ENCODE measurements at places on chromosomes 1 and 21.

DNA sequence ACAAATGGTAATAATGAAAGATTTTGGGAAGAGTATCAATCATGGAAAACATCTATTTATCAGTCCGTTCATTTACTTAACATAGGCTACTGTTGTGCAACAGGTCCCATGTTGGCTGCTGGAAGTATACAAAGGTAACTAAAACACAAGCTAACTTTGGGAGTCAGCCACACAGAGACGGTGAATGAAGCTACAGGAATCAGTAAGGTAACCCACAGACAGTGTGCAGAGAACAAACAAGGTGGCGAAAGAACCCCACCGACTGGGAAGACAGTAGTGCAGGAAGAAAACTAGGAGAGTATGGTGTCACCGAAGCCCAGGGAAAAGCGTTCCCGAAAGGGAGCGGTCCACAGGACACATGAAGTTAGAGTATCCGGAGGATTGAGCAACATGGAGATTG, 342.3 kb downstream of the SMYD3 start:
- DNase-seq, result no peak

DNA sequence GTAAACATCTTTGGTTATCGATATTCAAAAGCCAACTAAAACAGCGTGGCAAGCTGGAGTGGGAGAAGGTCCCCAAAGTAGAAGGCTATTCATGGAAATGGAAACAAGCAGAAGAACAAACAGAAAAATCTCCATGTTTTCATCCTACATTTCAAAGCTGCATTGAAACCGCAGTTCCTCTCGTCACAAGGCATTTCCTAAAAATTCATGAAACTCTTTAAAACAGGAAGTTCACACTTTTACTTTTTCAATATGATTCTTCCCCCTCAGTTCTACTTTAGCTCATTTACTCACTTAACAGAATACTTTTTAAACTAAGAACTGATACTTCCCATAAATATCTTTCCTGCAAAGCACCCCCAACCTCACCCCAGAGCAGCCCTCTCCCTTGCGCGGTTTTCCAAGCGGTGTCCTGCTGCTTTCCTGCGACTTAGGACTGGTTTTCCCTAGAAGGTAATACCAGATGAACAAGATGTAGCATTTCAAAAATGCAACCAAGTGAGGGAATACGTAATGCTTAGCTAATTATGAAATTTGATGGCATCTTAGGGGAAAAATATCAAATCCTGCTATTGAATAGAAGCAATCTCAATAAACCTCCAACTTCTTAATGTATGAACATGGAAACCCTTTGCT, 228.3 kb upstream of the PKN2 start:
- DNase-seq, result no peak

- DNase-seq, result no peak
Measured at GRCh38 chr1:232969799-232970198, 19.4 kb downstream of the NTPCR start.

DNA sequence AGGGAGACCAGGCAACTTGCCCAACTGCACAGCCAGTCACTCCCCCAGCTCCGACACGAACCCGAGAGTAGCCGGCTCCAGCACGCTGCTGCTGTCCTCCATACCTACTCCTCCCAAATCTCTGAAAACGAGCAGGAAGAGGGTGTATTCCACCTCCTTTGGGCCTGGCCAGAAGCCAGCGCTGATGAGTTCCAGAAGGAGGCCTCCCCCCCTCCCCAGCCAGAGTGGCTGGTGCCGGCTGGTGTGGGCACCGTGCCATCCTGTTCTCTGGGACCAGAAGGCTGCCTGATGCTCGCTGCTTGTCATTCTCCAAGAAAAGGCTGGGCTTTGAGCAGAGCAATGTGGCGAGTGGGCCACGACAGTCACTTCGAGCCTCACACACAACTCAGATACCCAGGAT, 22.2 kb downstream of the KCNN3 start:
- no peak for DNase-seq

GRCh38 chr1:117708323-117709248, 102.7 kb downstream of the TENT5C start:
- DNase-seq, result no peak

GRCh38 chr1:89659322-89660081, 26.6 kb downstream of the LRRC8C start:
- DNase-seq, result no peak

DNA sequence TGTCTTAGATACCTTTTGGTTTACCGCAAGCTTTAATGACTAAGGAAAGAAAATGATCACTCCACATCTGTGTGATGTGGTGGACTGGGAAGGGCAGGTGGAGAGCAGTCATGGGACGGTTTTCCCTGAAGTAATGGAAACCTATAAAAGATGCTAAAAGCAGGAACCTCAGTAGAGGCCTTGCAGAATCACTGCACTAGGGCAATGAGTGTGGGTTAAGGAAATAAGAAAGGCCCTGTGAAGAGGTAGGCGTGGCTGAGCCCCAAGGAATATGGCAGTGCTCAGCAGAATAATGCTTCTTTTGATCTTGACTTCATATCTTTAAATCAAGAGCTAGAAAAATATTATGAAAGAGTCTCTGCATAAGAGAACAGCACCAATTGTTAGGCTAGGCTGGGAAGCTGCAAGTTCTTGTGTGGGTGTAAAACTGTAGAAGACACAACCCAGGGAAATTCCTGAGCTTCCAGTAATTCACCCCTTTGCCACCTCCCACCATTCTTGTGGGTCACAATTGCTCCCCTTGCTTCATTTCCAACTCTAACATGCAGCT, 49.9 kb downstream of the CLCA4 start:
- DNase-seq, result no peak

- peak; percentile 85 for DNase-seq
Measured at GRCh38 chr1:203512848-203513584, 19.1 kb downstream of the OPTC start.

DNA sequence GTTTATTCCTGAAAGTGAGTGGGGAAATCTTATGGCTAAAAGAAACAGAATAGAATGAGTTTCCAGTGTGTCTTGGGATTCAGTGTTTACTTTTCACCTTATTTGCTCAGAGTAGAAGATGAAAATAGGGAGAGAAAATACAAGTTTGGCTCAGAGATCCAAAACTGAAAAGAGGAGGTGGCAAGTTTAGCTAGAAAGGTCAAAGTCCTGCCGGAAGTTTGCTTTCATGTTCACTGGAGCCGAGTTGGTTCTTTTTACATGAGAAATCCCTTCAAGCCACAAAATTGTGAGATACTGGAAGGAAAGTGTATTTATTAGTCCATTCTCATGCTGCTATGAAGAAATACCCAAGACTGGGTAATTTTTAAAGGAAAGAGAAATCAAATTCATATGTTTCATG, 604.6 kb downstream of the MRPL39 start:
- DNase-seq, result no peak

DNA sequence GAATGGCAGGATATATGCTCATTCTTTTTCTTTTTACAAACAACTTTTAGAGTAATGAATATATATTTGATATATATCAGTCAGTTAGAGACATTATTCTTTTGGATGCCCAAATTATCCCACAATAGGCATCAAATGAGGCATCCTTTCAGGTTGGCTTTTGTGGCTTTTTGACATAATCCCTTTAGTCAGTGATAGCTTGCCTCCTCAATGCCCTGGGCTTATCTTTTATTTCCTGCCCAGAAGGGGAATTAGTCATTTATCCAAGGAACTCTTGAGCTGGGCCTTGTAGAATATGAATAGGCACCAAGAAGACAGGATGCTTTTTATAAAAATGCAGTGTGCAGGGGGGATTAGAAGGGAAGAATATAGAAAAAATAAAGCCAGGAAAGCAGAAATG, 22.2 kb downstream of the EPHX4 start:
- no peak for DNase-seq

DNA sequence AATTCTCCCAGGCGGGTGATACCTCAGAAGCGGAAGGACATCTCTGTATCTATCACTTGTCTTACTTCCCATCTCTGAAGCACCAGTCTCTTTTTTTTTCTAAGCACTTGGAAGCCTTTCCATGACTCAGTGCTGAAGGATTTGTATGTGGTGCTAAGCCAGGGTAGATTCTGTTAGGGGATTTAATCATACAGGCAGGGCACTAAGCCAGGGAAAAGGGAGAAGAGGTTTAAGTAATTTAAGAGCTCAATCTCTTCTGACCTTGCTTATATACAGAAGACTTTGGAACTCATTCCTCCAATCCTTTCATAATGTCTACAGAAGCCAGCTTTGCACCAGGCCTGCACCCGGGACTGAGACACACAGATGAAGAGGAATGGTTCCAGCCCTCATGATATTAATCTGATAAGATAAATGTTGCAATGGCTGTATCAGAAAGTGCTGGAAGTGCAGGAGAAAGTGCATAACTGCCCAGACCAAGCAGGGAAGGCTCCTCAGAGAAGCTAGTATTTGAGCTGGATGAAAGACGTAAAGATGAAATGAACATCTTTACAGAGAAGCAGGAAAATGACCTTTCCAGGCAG, 11.0 kb downstream of the FAM163A start:
- peak; percentile 56 for DNase-seq

- DNase-seq, result no peak
Measured at GRCh38 chr1:227489572-227489971, 73.8 kb upstream of the ZNF678 start.

- no peak for DNase-seq
Measured at GRCh38 chr1:188314557-188315137, 1485.9 kb downstream of the PLA2G4A start.

- DNase-seq, result peak; percentile 11
Measured at GRCh38 chr1:104991702-104992101, 1242.0 kb downstream of the AMY1C start.

- no peak for DNase-seq
Measured at GRCh38 chr1:111463029-111463683, 10.6 kb upstream of the C1orf162 start.

DNA sequence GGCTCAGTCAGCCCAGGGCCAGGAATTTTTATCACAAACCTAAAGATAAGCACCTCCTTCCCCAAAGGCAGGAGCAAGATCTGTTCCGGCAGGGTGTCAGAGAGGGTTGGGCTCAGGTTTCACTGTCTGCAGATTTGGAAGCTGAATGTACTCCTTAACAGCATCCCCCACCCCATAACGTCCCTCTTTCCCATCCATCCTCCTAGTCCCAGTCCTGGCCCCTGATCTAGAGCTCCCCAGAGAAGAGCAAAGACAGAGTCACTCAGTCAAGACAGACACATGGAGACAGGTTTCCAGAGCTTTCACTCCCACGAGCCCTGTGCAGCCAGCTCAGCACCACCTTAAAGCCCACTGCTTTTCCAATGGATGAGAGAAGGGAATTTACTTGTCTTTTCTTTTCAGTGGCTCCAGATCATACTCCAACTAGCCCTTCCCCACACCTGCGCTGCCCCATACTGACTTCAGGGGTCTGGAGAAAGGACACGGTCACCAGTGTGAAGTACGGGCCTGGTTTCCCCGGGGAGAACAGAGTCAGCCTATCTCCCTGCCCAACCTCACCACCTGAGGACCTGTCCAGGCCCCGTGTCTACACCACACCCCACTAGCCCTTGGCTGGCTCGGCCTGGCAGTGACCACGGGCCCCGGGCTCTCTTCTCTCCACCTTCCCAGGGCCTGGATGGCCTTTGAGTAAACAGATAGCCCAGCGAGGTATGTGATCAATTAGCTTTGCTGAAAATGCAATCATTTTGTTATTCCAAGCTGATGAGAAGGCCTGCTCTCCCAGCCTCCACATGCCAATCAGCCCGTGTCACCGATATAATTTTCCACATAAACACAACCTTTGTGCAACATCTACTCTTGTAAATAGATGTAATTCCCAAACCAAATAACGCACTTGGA, 249.1 kb downstream of the FOXD2 start:
- no peak for DNase-seq

GRCh38 chr1:20147846-20148570, 8.9 kb downstream of the PLA2G2F start:
- DNase-seq, result no peak

DNA sequence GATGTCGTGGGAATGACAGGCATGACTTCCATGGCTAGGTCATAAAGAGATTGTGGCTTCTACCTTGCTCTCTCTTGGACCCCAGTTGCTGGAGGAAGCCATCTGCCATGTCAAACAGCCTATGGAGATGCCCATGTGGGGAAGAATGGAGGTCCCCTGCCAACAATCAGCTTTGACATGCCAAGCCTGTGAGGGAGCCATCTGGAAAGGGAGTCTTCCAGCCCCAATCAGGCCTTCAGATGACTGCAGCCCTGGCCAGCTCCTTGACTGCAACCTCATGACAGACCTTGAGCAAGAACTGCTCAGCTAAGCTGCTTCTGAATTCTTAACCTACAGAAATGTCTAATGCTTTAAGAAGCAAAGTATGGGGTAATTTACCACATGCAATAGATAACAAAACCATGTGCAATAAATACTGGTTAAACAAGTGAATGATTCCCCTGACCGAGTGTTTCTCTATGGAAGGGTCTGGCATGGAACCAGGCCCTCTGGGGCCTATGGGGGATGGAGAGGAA, 187.1 kb downstream of the HIVEP3 start:
- no peak for DNase-seq

- DNase-seq, result no peak
Measured at GRCh38 chr1:223364685-223365382, 858 bp upstream of the SUSD4 start.

DNA sequence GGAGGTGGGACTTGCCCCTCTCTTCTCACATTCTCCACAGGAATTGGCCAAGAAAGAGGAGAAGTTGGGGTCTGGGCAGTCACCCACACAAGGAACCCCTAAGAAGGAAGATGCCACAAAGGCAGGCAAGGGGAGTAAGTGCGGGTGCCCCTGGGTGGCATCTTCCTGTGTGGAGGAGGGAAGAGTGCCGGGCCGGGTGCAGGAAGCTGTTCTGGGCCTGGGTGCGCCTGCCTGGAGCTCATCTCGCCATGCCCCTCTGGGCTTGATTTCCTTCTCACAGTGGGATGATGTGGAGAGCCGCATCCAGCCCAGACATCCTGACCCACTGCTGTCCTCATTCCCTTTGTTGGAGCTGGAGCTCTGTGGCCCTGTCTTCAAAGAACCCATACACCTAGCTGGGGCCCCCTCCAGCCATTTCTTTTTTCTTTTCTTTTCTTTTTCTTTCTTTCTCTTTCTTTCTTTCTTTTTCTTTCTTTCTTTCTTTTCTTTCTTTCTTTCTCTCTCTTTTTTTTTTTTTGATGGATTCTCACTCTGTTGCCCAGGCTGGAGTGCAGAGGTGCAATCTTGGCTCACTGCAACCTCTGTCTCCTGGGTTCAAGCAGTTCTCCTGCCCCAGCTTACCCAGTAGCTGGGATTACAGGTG, 9.3 kb downstream of the LRRC71 start:
- DNase-seq, result no peak

GRCh38 chr1:155012776-155013602, 10.4 kb downstream of the ZBTB7B start:
- no peak for DNase-seq

- DNase-seq, result no peak
Measured at GRCh38 chr1:226644541-226645176, 94.4 kb downstream of the ITPKB start.

- DNase-seq, result no peak
Measured at GRCh38 chr1:212158912-212159796, 123.6 kb downstream of the DTL start.

GRCh38 chr1:202159534-202160371, 649 bp downstream of the PTPN7 start:
- DNase-seq, result no peak

DNA sequence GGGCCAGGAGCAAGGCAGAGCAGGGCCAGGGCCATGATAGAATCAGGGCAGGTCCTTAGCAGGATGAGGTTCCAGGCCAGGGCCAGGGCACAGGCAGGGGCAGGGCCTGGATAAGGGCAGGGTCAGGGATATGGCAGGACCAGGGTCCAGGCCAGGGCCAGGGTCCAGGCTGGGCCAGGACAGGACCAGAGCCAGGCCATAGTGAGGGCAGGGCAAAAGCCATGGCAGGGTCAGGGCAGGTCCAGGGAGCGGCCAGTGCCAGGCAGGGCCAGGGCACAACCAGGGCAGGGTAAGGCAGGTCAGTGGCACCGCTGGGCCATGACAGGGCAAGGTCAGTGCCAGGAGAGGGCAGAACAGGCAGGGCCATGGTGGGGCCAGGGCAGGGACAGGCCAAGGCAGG, 152.2 kb downstream of the LIPI start:
- no peak for DNase-seq

- DNase-seq, result no peak
Measured at GRCh38 chr1:25871704-25872494, 3.6 kb downstream of the PAQR7 start.
